ENCODE measurements at places on chromosomes 2 and 18.

GRCh38 chr18:79698668-79699335 is 19.2 kb downstream of the CTDP1 start:
- no peak for DNase-seq

GRCh38 chr18:13218368-13218991 is at the start of gene LDLRAD4:
LDLRAD4 (plus strand) TSS chr18:13218760.
- no peak for DNase-seq

- DNase-seq: no peak
Observed at GRCh38 chr2:9675415-9676351, 44.9 kb upstream of the YWHAQ start.

DNA sequence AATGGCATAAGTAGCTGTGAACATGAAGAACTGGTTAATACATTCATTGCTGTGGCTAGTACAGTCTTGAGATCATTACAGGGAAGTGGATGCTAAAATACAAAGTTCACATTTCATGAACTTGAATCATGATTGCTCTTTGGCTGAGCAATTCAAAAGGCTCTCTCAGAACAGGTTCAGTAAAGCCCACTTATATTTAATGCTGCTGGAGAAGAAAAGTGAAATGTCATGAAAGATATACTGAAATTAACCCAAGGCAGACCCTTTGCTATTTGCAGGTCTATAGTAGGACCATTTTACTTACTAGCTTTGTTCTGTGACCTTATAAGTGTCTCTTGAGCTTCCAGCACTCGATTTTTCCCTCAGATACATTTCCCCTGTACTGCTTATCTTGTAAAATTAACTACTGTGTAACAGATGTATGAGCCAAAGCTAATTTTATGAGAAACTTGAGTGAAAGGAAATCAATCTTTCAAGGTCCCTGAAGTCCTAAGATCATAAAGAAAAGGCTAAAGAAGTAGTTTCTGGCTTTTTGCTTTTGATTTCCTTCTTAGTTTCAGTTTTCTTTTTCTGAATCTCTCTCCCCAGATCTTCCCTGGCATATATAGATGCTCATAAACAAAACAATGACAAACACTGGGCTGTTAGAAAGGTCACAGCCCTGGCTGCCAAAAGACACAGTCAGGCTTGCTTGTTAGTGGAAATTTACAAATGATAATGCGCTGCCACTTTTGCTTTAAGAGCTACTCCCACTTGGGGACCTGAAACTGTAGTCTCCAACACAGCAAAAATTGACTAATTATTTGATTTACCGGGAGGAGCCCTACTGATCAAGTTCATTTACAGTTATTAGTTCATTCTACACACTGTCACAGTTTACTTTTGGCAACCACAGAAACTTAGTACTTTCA is 132.7 kb upstream of the XPO1 start:
- no peak for DNase-seq

DNA sequence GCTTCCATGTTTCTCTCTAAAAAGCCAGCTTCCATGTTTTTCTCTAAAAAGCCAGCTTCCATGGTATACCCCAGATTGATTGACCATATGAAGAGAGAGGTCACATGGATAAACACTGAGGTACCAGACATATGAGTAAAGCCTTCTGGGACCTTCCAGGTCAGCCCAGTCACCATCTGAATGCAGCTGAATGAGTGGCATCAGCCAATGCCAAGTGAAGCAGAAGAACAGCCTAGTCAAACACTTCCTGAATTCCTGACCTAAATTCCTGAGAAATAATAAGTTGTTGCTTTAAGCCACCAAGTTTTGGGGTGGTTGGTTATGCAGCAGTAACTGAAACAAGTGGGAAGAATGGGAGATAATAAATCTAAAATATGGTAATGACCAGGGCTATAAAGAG is 5.7 kb upstream of the ALS2 start:
- no peak for DNase-seq

GRCh38 chr18:8386669-8387380 is 222.4 kb upstream of the RAB12 start:
- no peak for DNase-seq

DNA sequence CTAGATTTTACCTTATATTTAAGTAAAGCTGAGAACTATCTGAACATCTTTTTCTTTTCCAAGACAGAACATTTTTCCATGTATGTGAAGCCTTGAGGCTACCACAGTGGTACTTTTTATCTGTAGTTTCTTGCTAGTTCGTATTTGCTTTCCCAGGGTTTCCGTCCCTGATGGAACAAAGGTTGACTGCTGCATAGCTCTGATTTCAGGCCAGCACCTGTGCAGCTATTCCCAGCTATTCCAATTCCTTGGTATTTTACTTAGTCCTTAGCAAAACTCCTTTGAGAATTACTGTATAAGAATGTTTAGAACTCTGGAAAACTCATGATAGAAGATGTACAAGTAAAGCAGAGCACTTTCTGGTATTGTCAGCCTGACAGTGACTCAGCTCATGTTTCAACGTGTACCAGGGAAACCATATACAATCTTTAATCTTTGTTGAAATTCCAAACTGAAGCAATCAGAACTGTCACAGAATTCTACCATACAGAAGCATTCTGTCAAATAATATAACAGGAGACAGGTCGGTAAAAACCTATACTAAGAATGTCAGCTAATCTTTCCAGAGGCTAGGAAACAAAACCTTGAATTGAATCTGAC is 162.2 kb downstream of the PKP4 start:
- DNase-seq: no peak

DNA sequence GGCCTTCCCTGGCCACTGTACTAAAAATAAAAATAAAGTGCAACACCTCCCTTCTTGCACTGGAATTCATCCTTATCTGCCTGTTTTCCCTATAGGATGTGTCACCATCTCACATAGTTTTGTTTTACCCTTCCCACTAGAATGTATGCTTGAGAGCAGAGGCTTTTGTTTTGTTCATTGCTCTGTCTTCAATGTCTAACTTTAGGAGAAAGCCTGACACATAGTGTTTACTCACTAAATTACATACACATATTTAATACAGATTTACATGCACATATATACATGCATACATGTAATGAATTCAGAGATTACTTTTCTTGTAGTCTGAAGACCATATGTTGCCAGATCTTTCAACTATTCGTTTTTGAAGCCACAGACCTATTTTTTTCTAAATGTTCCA is 23.0 kb downstream of the CD302 start:
- no peak for DNase-seq

DNA sequence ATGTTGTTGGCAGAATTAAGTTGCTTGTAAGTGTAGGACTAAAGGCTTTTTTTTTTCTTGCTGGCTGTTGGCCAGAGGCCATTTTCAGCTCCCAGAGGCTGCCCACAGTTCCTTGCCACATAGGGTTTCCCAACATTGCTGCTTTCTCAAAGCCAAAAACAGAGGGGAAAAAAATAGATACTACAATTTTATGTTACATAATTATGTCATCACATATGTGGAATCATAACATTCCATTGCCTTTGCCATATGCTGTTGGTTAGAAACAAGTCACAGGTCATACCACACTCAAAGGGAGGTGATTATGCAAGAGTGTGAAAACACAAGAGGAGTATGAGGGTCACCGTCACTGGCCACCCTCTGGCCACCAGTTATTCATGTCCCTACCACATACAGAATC is 154.5 kb downstream of the RTN4 start:
- DNase-seq: no peak

GRCh38 chr2:199994371-199994770 is 39.0 kb downstream of the MAIP1 start:
- DNase-seq: no peak

DNA sequence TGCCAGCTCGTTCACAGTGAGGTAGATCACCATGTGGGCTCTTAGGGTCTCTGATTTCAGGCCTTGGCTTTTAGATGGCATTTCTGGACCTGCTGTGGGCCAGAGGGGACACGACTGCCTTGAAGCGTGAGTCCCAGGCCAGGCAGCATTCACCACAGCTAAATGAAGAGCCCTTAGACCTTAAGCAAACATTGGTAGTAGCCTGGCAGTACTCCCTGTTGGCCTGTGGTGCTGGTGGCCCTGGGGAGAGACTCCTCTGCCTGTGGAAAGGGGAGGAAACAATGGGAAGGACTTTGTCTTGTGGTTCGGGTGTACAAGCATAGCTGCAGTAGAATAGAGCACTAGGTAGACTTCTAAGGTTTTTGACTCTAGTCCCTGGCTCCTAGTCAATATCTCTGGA is 456.0 kb upstream of the DCC start:
- DNase-seq: no peak

GRCh38 chr2:69716555-69717120 is 25.3 kb upstream of the ANXA4 start:
- no peak for DNase-seq

DNA sequence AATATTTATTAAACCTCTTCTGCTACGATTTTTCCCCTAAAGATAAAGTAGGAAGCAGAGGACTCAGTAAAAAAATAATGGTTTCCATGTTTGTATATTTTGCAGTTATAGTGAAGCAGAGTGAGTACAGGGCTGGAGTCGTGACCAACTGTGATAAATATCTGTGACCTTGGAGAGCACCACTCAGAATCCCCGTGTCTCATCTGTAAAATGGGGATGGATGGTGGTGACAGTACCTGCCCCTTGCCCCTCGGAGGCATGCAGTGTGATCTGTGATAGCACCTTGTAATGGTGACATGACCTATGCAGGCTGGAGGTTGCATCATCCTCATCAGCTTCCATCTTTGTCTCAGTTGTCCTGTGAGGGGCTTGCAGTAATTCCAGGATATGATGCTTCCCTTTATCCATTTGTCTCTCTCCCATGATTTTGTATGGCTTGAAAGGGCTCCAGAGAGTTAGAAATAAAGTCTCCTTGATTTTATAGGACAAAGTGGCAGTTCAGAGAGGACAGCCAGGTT is 5.5 kb downstream of the TTL start:
- no peak for DNase-seq

DNA sequence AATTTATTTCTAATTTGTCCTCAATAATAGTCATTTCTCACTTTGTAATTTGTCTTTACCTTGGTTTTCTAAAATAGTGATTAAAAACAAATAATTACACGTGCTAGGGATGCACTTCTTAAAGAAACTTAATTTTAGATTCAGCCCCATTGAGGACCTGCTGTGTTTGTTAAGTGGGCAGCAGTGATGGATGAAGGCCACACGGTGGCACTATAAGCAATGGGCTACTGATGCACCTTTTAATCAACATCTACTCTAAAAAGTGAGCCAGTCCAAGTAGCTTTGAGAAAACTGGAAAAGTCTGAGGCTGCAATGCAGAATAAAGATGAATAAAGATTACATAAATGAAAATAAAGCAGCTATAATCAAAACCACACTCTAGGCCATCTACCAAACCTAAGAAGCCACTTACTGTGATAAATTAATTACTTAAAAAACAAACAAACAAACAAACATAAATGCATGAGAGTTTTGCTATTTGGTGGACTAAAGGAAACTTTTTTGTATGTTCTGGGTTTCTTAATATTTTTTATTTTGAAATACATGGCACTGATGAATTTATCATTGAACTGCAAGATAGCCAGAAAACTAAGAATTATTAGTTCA is 89.3 kb downstream of the PDE11A start:
- DNase-seq: peak; percentile 52

DNA sequence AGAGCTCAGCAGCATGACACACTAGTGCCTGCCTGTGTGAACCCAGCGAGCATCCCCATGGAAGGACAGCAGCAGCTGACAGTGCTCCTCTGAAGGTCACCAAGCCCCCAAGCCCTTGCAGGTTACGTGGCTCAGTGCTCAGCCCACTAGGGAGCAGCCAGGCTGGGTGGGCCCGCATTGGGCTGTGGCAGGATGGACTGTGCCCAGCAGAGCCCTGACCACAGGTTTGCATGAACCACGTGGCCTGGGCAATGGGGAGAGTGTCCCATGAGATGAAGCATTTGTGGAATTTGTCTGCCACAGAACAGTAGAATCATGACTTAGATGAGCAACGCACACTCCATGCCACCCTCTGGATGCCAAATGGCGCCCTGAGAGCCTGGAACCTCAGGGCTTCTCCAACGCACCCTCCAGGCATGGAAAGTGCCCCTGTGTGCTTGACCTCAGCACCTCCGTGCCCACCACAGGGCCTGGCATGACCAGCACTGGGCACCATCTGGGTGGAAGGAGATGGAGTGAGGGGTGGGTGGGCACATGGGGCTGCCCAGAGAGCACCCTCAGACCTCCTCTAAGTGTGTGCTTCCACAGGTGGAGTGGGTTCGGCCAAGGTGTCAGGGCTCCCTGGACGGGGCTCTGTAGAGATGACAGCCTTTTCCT is 216.1 kb upstream of the RAB6C start:
- DNase-seq: no peak

- DNase-seq: no peak
Observed at GRCh38 chr2:42935692-42936671, 143.6 kb upstream of the HAAO start.

DNA sequence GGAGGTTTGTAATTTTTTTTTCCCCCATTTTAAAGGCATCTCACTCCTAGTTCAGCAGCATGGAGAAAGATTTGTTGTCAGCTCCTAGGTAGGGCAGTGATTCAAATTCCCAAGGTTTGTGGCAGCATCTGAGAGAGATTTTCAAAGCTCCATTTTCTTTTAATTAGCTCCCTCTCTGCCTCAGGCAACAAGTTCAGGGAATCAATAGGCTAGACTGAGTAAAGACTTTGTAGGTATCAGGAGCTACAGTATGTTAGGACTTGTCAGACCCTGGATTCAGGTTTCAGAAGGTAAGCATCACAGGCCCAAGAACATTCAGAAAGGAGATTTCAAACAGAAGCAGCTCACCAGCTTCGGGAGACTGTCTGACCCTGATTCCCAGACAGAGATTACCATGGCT is 273.3 kb upstream of the ERBB4 start:
- no peak for DNase-seq

DNA sequence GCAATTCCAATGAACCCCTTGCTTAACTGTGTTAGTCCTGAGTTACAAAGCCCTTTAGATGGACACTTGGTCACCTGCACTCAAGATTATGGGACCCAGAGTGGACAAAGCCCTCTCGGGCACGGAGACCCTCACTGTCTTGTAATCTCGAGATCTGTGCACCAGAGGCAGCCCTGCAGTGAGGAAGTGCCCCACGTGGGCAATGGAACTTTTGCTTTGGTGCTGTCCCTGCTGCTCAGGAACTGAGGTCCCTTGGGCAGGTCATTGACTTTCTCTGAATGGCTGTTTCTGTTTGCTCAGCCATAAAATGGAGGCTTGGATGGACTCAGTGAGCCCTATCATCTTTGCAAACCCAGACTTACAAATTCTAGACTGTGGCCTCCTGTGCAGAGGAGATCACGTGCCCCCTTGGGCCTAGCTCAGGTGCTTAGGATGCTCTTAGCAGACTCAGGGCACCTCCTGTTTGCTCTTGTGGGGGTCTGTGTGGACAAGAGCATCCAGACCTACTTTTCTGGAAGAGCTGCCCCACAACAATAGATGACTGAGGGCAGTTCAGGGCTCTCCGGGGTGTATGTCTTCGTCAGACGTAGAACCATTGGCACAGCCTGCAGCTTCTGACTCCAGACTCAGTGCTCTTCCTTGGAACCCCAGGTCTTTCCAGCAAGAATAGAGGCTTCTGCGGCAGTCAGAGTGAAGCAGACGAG is 94.5 kb upstream of the HS6ST1 start:
- DNase-seq: no peak

DNA sequence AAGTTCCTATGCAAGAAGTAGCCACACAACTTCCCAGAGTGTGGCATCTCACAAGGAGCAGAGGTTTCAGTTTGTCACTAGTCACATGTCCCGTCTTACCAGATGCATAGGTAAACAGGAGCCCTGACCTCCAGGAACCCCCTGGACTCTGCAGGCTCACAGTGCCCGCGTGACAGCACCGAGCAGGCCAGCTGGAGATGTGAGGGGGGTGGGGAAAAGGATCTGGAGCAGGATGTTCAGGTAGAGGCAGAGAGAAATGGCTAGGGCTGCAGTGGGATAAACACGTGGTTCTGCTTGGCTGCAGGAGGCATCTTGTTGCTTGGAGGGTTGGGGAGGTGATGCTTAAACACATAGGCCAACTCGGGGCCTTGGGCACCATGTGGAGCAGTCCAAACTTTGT is 54.2 kb downstream of the IMPA2 start:
- DNase-seq: no peak

- DNase-seq: no peak
Observed at GRCh38 chr18:32333781-32334180, 136.9 kb downstream of the GAREM1 start.

All from NCI-H1105 (cell line).